ENCODE measurements at places on chromosomes 16 and 17. TPM values are rescaled to one million over a fixed set of nuclear protein-coding genes. Genes with fewer than 3 reads are reported as not detected.

- H3K4me3 ChIP-seq = no peak overlapping the region
- H3K4me1 ChIP-seq = peaks cover 2% of the 10 kb centered on the region
- no peak overlapping the region for H3K27ac ChIP-seq
- H3K27me3 ChIP-seq = no peaks in the 10 kb centered on the region
- no peak for DNase-seq
These were observed 43.3 kb upstream of the CMIP start for GRCh38 chr16:81401035-81401950.

DNA sequence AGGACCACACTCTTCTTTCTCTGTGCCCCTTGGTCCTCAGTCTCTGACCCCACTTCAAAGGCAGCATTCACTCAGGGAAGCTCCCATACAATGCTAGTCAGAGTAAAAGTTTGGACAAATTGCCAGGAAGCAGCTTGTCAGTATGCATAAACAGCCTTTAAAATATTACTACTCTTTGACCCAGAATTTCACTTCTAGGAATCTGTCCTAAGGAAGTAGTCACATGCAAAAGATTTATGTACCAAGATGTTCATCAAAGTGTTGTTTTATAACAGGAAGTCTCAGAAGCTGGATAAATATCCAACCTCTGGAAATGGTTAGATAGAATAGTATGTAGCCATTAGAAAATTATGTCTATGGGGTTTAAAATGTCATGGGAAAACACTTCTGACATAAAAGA is 31.0 kb downstream of the MAPT start:
- peaks cover 17% of the 10 kb centered on the region for H3K27me3 ChIP-seq
- H3K4me1 ChIP-seq = no peaks in the 10 kb centered on the region
- no peak overlapping the region for H3K4me3 ChIP-seq
- H3K36me3 ChIP-seq = peaks cover 11% of the 10 kb centered on the region
- DNase-seq = no peak

GRCh38 chr16:67426950-67427349 is 4.0 kb upstream of the HSD11B2 start:
- H3K4me3 ChIP-seq = no peak overlapping the region
- H3K4me1 ChIP-seq = peaks cover 5% of the 10 kb centered on the region
- peaks cover 28% of the 10 kb centered on the region for H3K27me3 ChIP-seq
- no peak for DNase-seq
- H3K27ac ChIP-seq = peak overlapping the region; percentile 14

- peak overlapping the region; percentile 34 for H3K27ac ChIP-seq
- peaks cover 42% of the 10 kb centered on the region for H3K27me3 ChIP-seq
- no peaks in the 10 kb centered on the region for H3K36me3 ChIP-seq
These were observed 1.4 kb upstream of the BAHCC1 start for GRCh38 chr17:81393684-81394376.

GRCh38 chr17:28748852-28749515 is 5.2 kb downstream of the TRAF4 start:
- H3K27me3 ChIP-seq = no peaks in the 10 kb centered on the region
- H3K36me3 ChIP-seq = no peaks in the 10 kb centered on the region
- H3K4me1 ChIP-seq = peaks cover 15% of the 10 kb centered on the region
- peak overlapping the region; percentile 67 for H3K27ac ChIP-seq
- H3K4me3 ChIP-seq = no peak overlapping the region

- H3K27me3 ChIP-seq = no peaks in the 10 kb centered on the region
- no peaks in the 10 kb centered on the region for H3K36me3 ChIP-seq
- H3K4me3 ChIP-seq = no peak overlapping the region
These were observed 15.4 kb downstream of the ZFPM1 start for GRCh38 chr16:88468275-88469129.

- DNase-seq = no peak
- no peaks in the 10 kb centered on the region for H3K27me3 ChIP-seq
These were observed 75.8 kb downstream of the WNT3 start for GRCh38 chr17:46742565-46743270.

- peaks cover 23% of the 10 kb centered on the region for H3K27me3 ChIP-seq
- peaks cover 6% of the 10 kb centered on the region for H3K36me3 ChIP-seq
- no peak overlapping the region for H3K4me3 ChIP-seq
- no peaks in the 10 kb centered on the region for H3K4me1 ChIP-seq
- DNase-seq = no peak
These were observed 233.3 kb downstream of the SOX9 start for GRCh38 chr17:72354071-72354470.

DNA sequence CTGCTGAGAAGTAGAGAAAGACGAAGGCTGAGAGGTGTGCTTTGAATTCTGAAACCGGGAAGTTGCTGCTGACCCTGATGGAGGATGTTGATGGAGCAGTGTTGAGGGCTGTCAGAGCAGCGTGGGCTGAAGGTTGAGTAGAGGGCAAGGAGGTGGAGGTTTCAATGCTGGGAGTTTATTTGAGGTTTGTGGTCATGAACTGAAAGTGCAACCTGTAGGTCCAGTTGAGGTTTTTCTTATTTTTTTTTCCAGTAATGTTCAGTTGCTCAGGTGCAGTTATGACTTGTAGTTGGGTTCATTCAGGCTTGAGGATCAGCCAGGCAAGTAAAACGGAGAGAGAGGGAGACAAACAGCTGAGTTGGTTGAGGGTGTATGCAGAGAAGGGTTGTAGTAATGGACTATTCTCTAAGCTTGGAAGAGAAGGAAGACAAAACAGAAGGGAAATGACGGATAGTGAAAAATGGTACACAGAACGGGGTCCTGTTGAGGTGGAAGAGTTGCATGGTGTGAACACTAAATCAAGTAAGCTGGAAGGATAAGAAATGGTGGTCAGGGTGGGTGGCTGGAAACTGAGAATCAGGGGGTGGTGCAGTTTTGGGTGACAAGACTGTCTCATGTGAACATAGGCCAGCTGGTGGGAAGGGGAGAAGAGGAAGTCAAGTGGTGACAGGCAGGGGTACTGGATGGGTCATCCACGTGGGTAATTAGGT is 8.7 kb upstream of the UBE2G1 start:
- peak overlapping the region; percentile 45 for H3K27ac ChIP-seq
- H3K27me3 ChIP-seq = no peaks in the 10 kb centered on the region
- no peak for DNase-seq
- H3K36me3 ChIP-seq = no peaks in the 10 kb centered on the region
- H3K4me3 ChIP-seq = peak overlapping the region; percentile 32

- peaks cover 7% of the 10 kb centered on the region for H3K27me3 ChIP-seq
- H3K27ac ChIP-seq = no peak overlapping the region
- no peaks in the 10 kb centered on the region for H3K4me1 ChIP-seq
- no peak overlapping the region for H3K4me3 ChIP-seq
These were observed 10.1 kb upstream of the STX1B start for GRCh38 chr16:31020536-31020935.

DNA sequence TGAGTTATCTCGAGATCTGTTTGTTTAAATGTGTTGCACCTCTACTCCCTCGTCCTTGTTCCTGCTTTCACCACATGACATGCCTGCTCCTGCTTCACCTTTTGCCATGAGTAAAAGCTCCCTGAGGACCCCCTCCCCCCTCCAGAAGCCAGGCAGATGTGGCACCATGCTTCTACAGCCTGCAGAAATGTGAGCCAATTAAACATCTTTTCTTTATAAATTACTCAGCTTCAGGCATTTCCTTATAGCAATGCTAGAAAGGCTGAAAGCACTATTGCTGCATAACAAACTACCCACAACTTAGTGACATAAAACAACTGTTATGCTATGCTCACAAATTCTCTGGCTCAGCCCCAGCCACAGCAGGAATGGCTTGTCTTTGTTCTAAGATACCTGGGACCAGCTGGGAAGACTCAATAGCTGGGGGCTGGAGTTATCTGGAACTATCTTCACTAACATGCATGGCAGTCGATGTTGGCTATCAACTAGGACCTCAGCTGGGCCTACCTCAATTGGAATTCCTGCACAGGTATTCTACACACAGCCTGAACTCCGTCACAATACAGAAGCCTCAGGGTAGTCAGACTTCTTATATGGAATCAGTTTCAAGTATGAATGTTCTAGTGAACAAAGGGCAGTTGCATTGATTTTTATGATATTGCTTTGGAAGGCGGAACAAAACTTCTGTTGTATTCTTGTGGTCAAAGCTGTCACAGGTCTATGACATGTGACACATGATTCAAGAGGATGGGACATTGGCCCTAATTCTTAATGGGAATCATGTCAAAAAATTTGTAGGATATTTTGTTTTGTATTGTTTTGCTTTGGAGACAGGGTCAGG is 186.0 kb upstream of the PIRT start:
- no peak overlapping the region for H3K4me3 ChIP-seq
- no peak for DNase-seq
- H3K36me3 ChIP-seq = no peaks in the 10 kb centered on the region
- no peaks in the 10 kb centered on the region for H3K4me1 ChIP-seq
- peaks cover 24% of the 10 kb centered on the region for H3K27me3 ChIP-seq
- no peak overlapping the region for H3K27ac ChIP-seq

- no peak for DNase-seq
- peaks cover 7% of the 10 kb centered on the region for H3K27me3 ChIP-seq
- no peak overlapping the region for H3K4me3 ChIP-seq
- H3K4me1 ChIP-seq = no peaks in the 10 kb centered on the region
- no peaks in the 10 kb centered on the region for H3K36me3 ChIP-seq
These were observed 19.8 kb downstream of the HS3ST3A1 start for GRCh38 chr17:13581925-13582324.

The FBXO39 gene
- polyA plus RNA-seq = 0.15 TPM

The PTX4 gene
- not detected for polyA plus RNA-seq

The IGSF6 gene
- polyA plus RNA-seq = 0.28 TPM

The SLFN12 gene
- polyA plus RNA-seq = 3.1 TPM

Measured in naive thymus-derived CD8-positive, alpha-beta T cell (primary cell).